ENCODE measurements at places on chromosomes 5 and 9.

- DNase-seq, result no peak
Observed at GRCh38 chr5:56233230-56233629, at the start of gene ANKRD55. ANKRD55 (minus strand) TSS chr5:56233330; CDS start chr5:56232913, 417 bp downstream.

DNA sequence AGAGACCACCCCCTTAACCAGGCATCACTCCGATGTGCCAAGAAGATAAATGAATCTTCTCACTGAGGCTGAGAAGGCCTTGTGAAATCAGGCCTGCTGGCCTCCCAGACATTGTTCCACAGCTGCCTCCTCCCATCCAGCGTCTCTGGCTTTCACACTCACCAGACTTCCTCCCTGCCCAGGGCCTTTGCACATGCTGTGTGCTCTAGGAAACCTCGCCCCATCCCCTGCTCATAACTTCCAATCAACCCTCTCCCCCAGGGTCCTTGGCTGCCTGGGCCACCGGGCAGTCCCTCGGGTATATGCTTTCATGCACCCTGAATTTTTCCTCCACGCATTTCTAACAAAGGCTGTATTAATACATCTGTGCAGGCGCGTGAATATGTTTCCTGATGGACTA, 58.4 kb downstream of the DUSP1 start:
- no peak for DNase-seq

DNA sequence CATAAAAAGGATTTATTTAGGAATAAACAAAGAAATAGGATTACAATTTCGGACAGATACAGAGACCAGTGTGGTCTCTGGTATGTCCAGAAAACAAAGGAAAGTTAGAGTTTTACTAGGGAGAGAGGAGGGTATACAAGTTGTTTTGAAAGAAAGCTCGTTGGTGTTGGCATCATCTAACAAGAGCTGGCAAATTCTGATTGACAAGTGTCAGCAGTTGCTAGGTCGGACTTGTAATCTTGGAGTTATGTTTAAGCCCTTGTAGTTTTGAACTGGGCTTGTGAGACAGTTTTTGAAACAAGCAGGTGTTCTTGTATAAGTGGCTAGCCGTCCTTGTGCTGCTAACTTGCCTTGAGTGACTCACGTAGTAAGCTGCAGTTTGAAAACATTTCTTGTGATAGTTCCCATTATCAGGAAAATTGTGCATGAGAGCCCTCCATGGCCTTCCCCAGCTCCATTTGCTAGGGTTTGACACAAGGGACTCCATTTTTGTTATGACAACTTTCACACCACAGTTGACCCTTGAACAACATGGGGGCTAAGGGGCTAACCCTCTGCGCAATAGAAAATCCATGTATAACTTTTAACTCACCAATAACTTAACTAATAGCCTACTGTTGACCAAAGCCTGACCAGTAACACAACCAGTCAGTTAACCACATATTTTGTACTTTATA, 48.1 kb downstream of the ZNF622 start:
- DNase-seq, result no peak

GRCh38 chr9:108442627-108443018, 413.2 kb downstream of the ACTL7B start:
- DNase-seq, result no peak

DNA sequence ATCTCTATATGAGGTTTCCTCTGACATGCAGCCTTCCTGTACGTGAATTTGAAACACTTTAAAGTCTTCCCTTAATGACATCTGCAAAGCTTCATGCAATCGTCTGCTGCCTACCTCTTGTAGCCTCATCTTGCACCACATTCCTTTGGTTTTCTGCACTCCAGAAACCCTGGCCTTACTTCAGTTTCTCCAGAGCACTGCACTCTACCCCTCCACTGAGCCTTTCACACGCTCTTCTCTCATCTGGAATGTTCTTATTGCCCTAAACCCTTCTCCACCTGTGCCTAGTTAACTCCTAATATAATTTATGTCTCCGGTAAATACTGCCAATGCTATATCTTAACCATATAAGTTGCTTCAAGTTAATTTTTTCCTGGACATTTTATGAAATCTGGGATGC, 168.8 kb upstream of the SLC27A6 start:
- no peak for DNase-seq

GRCh38 chr5:64315778-64316177, 150.1 kb downstream of the RNF180 start:
- DNase-seq, result no peak

DNA sequence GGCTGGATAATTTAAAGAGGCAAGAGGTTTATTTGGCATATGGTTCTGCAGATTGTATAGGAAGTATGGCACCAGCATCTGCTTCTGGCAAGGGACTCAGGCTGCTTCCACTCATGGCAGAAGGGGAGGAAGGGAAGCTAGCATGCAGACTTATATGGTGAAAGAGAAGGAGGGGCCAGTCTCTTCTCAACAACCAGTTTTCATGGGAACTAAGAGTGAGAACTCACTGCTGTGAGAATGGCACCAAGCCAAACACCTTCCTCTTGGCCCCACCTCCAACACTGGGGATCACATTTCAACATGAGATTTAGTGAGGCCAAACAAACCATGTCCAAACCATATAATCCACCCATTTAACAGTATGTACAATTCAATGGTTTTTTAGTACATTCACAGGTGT, 113.3 kb upstream of the SHB start:
- DNase-seq, result no peak

GRCh38 chr5:146574713-146575112, 58.7 kb upstream of the GPR151 start:
- no peak for DNase-seq

- no peak for DNase-seq
Observed at GRCh38 chr9:31683116-31683515, 701.3 kb upstream of the ACO1 start.

- DNase-seq, result no peak
Observed at GRCh38 chr5:4128994-4129393, 533.4 kb downstream of the IRX1 start.

- no peak for DNase-seq
Observed at GRCh38 chr5:179421144-179421901, 76.1 kb upstream of the ADAMTS2 start.

DNA sequence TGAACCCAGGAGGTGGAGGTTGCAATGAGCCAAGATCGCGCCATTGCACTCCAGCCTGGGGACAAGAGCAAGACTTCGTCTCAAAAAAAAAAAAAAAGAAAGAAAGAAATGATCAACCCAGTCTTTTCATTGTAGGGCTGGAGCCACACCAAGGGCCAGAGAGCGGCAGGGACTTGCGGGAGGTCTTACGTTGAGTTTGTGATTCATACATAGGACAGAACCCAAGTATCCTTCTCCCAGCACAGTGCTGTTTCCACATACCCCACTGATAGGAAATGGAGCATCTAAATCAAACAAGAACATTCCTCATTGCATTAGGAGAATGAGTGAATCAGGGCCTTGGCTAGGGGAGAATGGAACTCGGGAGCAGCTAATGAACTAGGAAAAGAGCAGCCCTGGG, 3.5 kb upstream of the TNIP1 start:
- no peak for DNase-seq

GRCh38 chr5:40834391-40834848, 602 bp downstream of the RPL37 start:
- DNase-seq, result no peak

GRCh38 chr9:93664549-93665120, 88.3 kb downstream of the PHF2 start:
- no peak for DNase-seq

GRCh38 chr5:64972591-64972990, 203.9 kb downstream of the CWC27 start:
- DNase-seq, result no peak

GRCh38 chr5:5739490-5739945, 317.0 kb downstream of the ICE1 start:
- no peak for DNase-seq

- DNase-seq, result no peak
Observed at GRCh38 chr5:92402956-92403702, 1020.0 kb upstream of the ARRDC3 start.

- no peak for DNase-seq
Observed at GRCh38 chr5:142491679-142492078, 166.9 kb upstream of the SPRY4 start.

- DNase-seq, result no peak
Observed at GRCh38 chr5:83672646-83673045, 48.0 kb downstream of the HAPLN1 start.

DNA sequence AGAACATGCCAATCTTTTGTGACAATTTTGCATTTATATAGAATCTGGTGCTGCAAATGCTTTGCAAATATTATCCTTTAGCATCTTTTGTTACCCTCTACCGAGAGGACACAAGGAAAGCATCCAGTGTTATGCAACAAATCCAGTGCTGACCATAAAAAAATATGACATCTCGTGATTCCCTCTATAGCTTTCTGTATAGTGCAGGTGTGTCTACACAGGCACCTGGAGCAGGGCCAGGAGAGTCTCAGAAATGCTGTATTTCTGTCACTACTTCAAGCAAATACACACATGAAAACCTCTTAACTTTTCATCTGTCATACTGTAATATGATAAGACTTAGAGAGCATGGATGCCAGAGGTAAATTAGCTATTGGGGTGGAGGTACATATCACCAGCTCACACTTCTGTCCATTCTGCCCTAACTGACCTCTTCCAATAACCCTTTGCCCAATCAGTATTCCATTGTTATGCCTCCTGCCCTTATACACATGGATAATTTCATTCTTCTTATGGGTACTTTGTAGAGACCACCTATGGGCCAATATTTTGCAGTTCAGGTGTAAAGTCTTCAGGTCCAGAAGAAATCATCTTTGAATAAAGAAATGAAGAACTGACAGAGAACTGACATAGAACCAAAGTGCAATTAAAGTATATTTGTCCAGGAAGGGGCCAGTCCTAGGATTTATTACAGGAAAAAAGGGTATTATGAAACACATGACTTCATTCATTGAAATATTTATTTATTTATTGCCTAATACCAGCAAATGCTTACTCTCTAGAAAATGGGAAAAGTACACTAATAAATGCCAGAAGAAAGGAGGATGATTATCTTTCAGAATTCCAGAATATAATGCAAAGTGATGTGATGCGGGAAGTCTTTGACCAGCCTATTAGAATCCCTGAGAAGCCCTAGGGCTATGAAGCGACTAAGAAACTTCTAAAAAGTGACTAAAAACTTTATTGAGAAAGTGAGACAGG, 106.5 kb downstream of the EPB41L4A start:
- no peak for DNase-seq

- DNase-seq, result no peak
Observed at GRCh38 chr9:112112519-112112918, 62.6 kb downstream of the SUSD1 start.

DNA sequence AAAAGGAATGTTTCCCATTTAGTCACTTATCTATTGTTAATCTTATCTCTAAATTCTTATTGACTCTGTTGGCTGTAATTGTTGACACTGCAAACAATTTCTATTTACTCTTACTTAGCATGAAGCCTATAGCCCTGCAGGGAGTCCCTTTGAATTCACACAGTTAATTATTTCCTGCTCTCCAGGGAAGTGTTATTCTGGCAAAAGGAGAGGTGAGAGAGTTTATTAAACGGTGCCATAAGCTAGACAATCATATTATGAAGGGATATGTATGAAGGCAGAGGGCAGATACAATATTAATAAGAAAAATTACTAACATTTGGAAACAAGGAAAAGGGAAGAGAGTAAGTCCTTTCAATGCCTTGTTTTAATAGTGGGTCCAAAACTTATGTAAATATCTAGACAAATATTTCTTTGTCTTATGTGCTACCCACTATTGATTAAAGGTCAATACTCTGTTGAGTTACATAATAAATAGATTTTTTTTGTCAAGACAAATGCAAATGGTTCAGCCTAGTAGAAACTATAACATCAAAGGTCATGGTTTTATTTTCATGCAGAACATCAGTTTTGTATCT, 107.1 kb downstream of the CDH18 start:
- DNase-seq, result no peak

GRCh38 chr5:100464418-100464817, 70.8 kb upstream of the FAM174A start:
- no peak for DNase-seq

DNA sequence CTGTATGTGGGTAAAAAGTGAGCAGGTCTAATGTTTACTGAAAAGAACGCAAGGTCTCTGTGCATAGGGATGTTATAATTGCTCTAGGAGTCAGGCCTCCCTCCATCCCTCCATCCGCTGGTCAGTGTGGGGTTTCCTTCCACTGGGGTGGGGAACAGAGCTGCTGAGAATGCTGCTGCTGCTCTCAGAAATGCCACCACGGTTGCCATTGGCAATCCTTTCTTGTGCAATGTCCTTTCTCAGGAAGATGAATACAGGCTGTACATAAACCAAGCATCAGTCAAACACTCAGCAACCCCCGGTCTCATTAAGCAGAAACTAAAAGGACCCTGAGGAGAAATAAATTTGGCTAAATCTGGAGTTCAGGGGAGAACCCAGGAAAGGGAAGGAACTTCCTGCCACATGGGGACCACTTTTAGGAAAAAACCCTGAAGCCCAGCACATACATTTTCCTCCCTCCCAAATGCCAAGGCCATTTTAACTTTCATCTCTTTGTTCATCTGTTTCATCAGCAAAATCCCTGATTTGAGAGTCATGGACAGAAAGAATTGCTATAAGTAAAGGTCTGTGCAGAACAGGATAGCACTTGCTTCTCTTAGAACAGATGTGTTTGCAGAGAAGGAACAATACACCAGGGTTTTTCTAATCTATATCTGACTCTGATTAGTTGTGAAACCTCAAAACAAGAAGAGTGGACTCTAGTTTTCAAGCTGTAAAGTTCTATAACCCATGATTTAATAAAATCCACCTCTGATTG, 70.4 kb upstream of the SLC1A3 start:
- no peak for DNase-seq

GRCh38 chr9:112809906-112810305, 59.3 kb downstream of the SNX30 start:
- no peak for DNase-seq

DNA sequence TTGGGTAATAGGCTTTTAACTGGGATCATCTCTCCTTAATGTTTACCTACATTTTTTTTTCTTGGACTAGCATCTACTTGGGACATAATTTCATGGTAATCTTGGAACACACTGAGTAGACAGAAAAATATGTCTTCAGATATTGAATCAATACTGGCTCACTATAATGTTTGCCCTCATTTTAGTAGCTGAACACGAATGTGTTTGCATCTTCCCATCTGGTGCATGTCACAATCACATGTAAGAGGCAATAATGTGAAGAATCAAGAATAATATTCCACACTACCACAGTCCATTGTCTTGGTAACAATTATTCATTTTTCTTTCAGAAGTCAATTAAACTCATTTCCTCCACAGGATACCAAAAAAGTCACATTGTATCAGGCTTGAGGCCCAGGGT, 382.7 kb upstream of the CDH10 start:
- DNase-seq, result no peak

GRCh38 chr5:150141544-150142184, 14.0 kb downstream of the PDGFRB start:
- DNase-seq, result no peak

DNA sequence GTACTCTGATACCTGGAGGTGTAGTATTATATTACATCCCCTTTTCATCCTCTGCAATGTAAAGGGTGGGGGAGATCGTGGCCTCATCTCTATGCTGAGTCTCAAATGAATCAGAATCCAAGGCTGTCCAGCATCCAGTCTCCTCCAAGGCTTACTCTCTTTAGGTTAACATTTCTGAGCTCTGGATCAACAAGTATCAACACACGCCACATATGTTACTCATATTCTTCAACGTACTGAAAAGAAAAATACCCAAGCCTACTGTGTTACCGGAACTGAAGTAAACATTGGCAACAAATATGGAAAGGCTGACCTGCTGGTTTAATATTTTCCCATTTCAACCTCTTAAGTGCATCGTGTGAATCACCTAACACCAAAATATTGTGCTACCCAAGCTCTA, 241.8 kb downstream of the GAS1 start:
- DNase-seq, result no peak

GRCh38 chr5:146165460-146165859, 17.0 kb downstream of the LARS1 start:
- DNase-seq, result no peak
